ENCODE measurements at places on chromosomes 2 and 18.

DNA sequence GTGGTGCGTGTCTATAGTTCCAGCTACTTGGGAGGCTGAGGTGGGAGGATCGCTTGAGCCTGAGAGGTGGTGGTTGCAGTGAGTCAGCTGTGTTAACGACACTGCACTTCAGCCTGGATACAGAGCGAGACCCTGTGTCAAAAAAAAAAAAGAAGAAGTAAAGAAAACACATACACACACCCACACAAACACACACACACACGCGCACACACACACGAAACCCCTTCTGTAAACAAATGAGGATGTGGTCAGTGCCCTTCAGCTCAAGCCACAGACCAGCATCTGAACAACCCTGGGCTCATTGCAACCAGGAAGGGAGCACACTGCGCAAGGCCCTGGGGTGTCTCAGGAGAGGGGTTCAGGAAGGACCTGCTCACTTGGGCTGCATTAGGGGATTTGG is 47.9 kb upstream of the KCNF1 start:
- H3K27me3 ChIP-seq: no peaks in the 10 kb centered on the region
- DNase-seq: no peak
- H3K4me3 ChIP-seq: no peak overlapping the region
- H3K27ac ChIP-seq: no peak overlapping the region
- no peaks in the 10 kb centered on the region for H3K4me1 ChIP-seq

- no peak overlapping the region for H3K27ac ChIP-seq
- H3K4me1 ChIP-seq: no peaks in the 10 kb centered on the region
- no peak for DNase-seq
- no peaks in the 10 kb centered on the region for H3K36me3 ChIP-seq
Observed at GRCh38 chr2:199997296-199997695, 41.9 kb downstream of the MAIP1 start.

- peaks cover 3% of the 10 kb centered on the region for H3K4me1 ChIP-seq
- H3K27ac ChIP-seq: no peak overlapping the region
Observed at GRCh38 chr2:197713271-197713670, 8.1 kb downstream of the MARS2 start.

GRCh38 chr2:1945819-1946218 is 201.5 kb upstream of the PXDN start:
- DNase-seq: no peak
- no peak overlapping the region for H3K4me3 ChIP-seq
- no peak overlapping the region for H3K27ac ChIP-seq
- H3K36me3 ChIP-seq: no peaks in the 10 kb centered on the region
- no peaks in the 10 kb centered on the region for H3K4me1 ChIP-seq
